ENCODE measurements at places on chromosomes 16 and 17.

GRCh38 chr17:1907216-1907631 lies 77.4 kb downstream of the RPA1 start:
- DNase-seq = no peak

GRCh38 chr16:1670371-1670770 lies 7.7 kb upstream of the JPT2 start:
- no peak for DNase-seq

GRCh38 chr16:22164482-22164881 lies 2.2 kb downstream of the SDR42E2 start:
- DNase-seq = no peak

DNA sequence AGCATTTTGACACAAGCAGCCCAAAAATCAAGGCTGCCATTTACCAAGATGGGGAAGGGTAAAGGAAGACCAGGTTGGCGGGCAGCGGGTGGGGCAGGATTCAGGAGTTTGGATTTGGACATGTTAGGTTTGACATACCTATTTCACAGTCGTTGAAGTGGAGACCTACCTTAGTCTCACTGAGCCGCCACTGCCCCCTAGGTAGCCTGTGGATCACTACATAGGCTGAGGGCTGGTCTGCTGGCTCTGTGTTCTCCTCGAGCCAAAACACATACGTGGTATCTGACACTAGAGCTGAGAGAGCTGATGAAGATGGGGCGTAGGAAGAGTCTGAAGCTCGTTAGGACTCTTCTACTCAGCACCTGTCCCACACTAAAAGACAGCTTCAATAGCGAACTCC lies 115.1 kb downstream of the HIC1 start:
- no peak for DNase-seq

DNA sequence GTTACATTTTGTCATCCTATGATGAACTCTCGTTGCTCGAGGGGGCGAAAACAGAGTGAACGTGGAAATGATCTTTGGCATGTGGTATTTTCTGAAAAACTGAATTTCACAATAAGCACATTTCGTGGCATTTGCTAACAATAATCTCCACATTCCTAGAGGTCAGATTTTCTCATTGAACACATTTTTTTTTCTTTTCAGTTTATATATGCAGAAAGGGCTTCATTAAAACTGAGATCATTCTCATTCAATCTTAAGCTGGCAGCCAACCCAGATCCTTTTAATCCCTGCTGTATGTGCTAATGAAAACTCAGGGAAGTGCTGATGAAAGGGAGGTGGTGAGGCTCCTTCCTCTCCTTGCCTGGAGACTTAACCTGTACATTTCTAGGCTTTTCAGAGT lies 52.6 kb downstream of the PRKCA start:
- DNase-seq = no peak

DNA sequence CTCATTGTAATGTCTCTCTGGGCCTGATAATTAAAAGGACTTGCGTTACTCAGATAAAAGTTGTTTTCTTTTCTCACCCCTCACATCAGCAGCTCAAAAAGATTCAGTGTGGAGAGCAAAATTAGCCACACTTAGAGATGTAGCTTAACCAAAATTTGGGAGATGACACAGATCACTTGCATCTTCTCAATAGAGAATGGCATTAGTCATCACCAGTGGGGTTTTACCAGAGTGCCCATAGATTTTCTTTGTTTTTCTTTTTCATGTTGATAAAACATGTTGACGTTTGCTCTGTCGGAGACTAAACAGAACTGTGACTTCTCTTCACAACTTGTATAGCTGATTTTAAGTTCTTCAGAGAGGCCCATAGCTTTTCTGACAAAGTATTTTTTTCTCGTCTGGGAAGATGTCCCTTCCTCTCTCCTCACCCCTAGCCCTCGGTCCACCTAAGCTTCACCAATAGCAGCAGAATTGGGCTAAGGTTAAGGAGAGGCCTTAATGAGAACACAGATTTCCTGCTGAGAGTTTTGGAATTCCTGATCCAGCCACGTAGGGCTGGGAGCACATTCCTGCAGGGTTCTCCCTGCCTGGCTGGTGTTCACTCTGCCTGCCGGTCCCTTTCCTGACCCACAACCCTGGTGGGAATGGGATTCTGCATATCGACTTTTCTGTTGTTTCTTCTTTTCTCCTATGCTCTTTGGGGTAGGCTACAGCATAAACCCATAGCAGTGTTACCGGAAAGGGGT lies 92.6 kb downstream of the CACNG3 start:
- DNase-seq = no peak

DNA sequence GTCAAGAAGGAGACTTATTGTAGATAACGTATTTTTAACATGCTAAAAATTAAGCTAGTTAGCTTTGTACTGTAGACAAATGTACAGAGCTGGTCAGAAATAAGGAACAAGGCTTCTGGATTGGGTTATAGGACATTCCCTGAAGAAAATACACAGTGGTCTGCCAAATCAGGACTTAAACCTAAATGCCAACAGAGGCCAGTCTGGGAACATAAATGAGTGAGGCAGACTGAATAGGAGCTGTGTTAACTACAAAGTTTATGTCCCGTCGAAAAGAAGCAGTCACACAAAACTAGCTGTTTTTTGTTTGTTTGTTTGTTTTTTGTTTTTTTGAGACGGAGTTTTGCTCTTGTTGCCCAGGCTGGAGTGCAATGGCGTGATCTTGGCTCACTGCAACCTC lies 120.4 kb upstream of the C17orf78 start:
- no peak for DNase-seq

- no peak for DNase-seq
Measured at GRCh38 chr17:3911271-3912053, 4.8 kb downstream of the P2RX1 start.

- no peak for DNase-seq
Measured at GRCh38 chr17:82249896-82250581, 21.2 kb downstream of the SLC16A3 start.

Measured in kidney capillary endothelial cell (primary cell).